Activated naive CD4-positive, alpha-beta T cell treated with anti-CD3 and anti-CD28 coated beads, Interleukin-2, amount 50 U/mL, for 72 hours (primary cell): ENCODE measurements at places on chromosomes 16 and 17.

GRCh38 chr17:19264681-19265080 is 27.5 kb downstream of the EPN2 start:
- no peak for DNase-seq

GRCh38 chr16:13897806-13898205 is 22.1 kb upstream of the ERCC4 start:
- no peak for DNase-seq

- DNase-seq: no peak
Observed at GRCh38 chr16:87652386-87652785, 50.1 kb downstream of the JPH3 start.

GRCh38 chr17:9271989-9272388 is 250.7 kb downstream of the NTN1 start:
- DNase-seq: no peak

GRCh38 chr16:64469906-64470702 is 651.8 kb downstream of the CDH11 start:
- no peak for DNase-seq

DNA sequence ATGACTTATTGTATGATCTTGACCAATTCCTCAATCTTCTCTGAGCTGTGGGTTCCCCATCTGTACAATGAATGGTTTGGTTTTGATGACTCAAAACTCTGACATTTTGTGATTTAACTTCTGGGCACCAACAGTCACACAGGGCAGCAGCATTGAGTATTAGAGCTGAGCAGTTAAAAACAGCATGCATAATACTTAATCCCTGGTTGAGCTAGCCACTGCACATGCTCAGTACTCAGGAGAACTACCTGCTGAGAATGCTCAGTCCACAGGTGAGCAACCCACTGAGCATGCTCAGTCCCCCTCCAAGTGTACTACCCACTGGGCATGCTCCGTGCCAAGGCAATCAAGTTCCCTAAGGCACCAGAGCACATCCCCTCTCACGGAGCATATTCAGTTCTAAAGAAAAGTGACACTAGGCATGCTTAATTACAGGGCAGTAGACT is 68.7 kb downstream of the AIPL1 start:
- DNase-seq: no peak

DNA sequence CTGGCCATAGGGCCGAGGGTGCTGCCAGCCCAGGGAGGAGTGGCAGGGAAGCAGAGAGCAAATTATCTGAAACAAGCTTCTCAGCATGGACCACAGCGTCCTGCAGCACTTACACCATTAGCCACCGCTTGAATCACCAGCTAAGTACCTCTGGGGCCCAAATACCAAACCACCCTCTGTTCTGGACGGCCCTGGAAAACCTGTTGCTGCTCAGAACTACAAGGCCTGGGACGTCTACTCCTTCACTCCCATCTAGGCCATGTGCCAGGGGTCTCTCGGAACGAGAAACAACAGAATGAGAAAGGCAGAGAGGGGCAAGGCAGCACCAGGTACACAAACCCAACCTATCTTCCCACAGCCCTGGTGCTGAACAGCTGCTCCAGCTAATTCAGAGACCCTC is 39.9 kb upstream of the GFOD2 start:
- DNase-seq: no peak

GRCh38 chr17:38922538-38923297 is 2.7 kb upstream of the LASP1NB start:
- no peak for DNase-seq

DNA sequence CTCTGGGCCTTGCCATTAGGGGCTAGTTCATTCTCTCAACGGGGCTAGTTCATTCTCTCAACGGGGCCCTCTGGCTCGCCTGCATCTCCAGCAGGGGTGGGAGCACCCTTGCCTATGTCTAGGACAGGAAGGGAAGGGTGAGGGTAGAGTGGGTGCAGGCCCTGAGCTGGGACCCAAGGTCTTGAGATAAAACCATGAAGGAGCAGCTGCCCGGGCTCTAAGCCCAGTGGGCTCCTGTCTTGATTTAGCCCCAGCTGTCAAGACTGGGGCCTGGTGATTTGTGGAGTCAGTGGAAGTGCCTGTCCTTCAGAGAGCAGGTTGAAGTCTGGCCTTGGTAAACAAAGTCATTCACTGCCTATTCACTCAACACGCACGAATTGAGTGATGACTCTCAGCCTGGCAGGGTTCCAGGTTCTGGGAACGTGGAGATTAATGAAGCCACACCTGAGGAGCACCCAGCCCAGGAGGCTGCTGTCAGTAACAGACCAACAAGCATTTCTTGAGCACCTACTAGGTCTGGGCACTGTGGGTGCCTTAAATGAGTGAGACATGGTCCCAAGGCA is 35.4 kb downstream of the WNT3 start:
- no peak for DNase-seq
